Stimulated activated naive CD8-positive, alpha-beta T cell treated with anti-CD3 and anti-CD28 coated beads, Interleukin-15, amount 100 ng/mL, for 72 hours (primary cell): ENCODE measurements at places on chromosomes 4 and X.
A peak's percentile ranks its signal among the peaks of the same experiment; 100 is the strongest.

DNA sequence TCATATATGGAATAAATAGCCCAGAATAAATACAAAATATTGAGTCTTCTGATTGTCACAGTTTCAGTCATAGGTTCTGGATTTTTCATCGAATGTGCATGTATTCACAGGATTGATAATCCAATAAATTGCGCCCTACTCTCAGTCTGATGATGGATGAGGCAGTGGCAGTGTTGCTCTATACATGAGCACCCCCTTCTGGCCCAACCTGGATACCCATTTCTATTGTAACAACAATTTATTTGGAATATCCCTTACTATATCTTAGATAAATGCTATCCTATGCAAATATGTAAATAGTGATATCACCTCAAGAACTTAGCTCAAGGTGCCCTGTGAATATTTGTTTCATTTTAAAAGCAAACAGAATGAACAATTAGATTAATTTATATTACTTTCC is 733.7 kb upstream of the PABPC4L start:
- DNase-seq = no peak

DNA sequence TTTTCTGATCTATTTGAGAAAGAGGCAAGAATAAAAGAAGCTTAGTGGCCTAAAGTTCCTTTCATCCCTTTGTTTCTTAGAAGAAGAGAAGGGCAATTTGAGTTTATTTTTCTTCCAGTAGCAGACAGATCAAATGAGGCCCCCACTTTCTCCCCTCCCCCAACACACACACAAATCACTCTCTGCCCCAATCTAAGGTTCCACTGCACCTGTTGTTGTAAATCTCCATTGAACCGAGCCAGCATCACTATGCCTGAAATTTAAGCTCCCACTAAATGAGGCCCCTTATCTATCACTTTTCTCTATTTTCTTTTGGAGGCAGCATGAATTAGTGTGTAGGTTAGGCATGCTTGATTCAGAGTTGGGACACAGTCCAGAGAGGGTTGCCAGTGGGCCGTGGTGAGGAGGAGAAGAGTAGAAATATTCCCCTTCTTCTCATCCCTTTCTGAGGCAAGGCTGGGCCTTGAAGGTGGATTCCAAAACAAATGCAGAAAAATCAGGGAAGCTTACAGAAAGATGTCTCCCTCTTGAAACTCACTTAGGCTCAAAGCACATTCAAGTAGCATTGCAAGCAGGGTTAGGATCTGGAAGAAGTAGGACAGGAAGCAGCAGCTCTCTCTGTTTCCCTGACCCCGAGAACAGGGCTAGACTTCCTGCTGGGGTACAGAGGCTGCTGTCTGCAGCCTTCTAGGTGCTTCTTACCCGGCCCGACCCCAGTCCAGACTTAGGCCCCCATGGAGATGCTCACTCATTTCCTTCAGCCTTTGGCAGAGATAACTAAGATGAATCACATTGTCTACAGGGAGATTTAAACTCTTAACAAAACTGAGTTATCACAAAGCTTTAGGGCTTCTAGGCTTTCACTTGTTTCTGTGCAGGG is 70.7 kb downstream of the RASL11B start:
- no peak for DNase-seq

DNA sequence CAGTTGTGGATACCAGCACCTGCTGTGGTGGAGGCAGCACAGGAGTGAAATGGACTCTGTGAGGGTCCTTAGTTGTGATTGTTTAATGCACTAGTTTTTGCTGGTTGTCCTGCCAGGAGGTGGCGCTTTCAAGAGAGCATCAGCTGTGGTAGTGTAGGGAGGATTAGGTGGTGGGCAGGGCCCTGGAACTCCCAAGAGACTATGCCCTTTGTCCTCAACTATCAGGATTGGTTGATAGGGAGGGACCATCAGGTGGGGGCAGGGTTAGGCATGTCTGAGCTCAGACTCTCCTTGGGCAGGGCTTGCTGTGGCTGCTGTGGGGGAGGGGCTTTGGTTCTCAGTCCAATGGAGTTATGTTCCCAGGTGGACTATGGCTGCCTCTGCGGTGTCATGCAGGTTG is 121.9 kb downstream of the RRAGB start:
- DNase-seq = no peak

- peak; percentile 40 for DNase-seq
Measured at GRCh38 chr4:75698162-75698962, 25.2 kb upstream of the G3BP2 start.

- DNase-seq = no peak
Measured at GRCh38 chr4:79107014-79107413, 167.8 kb upstream of the PAQR3 start.

DNA sequence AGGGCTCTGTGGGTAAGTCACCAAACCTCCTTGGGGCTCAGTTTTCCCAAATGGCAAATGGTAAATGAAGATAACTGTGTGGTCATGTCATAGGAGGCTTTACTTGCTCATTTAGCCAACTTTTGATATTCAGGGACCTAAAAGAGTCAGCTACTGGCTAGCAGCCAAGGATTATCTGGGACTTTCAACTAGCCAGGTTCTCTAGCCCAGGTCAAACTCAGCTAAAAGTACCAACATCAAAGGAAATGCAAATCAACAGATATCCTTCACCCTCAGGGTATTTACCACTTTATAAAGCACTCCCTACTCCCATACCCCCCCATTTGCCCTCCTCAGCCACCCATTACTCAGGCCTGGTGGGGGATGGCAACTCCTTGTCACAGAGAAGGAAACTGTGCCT is 7.5 kb downstream of the AMER1 start:
- no peak for DNase-seq

GRCh38 chrX:122583551-122583950 is 600.5 kb upstream of the GRIA3 start:
- no peak for DNase-seq

GRCh38 chr4:6308899-6309643 is 39.4 kb downstream of the WFS1 start:
- peak; percentile 42 for DNase-seq

DNA sequence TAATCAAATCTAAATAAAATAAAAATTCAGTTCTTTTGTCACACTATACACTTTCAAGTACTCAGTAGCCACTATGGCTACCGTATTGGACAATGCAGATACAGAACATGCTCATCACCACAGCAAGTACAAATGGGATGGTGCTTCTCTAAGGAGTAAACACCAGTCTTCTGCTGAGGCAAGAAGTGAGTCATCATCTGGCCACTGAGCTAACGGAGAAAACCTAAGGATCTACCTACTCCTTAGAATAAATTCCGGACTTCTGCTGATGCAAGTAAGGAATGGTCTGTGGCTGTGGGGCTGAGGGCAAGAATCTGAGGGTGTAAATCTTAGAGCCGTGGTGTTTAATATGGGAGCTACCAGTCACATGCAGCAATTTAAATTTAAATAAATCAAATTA is 11.3 kb upstream of the RBMXL3 start:
- DNase-seq = no peak

DNA sequence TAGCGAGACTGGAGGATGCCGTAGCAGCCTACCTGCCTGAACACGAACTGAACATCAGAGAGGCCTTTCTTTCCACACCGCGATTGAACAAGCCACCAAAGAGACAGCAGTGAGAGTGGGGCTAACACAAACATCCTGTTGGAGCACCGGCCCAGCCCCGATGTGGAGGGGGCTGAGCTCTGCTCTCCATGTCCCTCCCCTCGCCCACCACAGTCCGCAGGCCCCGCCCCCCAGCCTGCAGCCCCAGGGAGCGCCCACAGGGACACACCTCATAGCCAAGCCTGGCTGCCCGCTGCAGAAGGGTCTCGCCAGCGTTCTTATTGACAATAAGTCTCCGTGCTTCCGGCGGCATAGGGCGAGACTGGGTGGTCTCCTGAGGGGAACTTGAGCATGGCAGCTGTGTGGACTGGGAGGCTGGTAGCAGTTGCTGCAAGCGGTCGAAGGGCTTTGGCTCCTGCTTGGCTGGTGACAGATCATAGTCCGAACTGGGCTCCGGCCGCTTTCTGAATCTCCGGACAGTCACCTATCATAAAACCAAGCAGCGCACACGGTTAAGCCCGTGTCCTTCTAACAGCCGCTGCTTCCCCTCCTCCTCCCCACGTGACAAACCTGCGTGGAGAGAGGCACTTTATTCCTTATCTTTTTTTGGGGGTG is 35.8 kb downstream of the BCOR start:
- no peak for DNase-seq

GRCh38 chr4:146271466-146271865 is 57.1 kb downstream of the REELD1 start:
- DNase-seq = no peak

- no peak for DNase-seq
Measured at GRCh38 chrX:143894938-143895337, 11.1 kb downstream of the UBE2NL start.

DNA sequence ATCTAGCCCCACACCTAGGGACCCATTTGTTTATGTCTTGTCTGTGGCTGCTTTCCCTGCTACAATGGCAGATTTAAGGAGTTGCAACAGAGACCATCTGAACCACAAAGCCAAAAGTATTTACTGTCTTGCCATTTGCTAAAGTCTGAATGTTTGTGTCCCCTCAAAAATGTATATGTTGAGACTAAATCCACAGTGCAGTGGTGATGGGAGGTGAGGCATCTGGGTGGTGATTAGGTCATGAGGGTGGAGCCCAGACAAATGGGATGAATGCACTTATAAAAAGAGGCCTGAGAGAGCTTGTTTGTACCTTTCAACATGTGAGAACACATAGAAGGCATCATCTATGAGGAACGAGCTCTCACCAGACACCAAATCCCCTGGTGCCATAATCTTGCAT is 137.3 kb downstream of the TMEM144 start:
- no peak for DNase-seq

DNA sequence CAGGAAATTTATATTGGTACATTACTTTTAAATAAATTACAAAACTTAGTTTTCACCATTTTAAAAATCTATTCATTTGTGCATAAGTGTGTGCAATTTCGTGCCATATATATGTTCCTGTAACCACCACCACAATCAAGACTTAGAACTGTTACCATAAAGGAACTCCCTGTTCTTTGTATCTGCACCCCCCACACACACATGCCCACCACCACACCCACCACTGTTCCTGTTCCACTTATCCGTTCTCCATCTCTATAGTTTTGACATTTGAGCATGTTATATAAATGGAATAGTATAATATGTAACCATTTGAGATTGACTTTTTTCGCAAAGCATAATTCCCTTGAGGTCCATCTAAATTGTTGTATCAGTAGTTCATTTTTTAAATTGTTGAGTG is 73.7 kb downstream of the TAF1 start:
- no peak for DNase-seq

- DNase-seq = no peak
Measured at GRCh38 chr4:63693321-63693720, 715.9 kb downstream of the TECRL start.

DNA sequence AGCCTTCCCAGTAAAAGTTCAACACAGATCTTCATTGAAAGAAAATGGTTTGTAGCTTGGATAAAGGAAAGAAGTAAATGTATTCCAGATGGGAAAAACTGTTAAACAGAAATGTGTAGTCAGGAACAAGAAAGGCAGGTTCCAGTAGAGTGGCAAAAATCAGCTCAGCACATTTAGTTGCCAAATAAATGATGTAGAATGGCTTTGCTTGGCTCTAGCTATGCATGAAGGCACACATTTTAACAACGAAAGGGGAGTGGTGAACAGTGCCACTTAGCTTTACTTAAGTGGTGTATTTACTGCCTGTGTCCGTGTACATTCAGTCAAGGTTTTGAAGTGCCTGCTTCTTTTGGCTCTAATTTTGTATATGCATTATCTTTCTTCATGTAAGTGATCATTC is 644.5 kb upstream of the ATOH1 start:
- no peak for DNase-seq

GRCh38 chr4:122815248-122815647 is 11.4 kb upstream of the FGF2 start:
- DNase-seq = no peak
